CD4-positive, alpha-beta T cell treated with Interferon alpha-2 for 1 hour (primary cell): ENCODE measurements at places on chromosomes 12 and 14.

GRCh38 chr12:12941450-12942350 is 10.3 kb downstream of the GPRC5D start:
- no peak for DNase-seq

DNA sequence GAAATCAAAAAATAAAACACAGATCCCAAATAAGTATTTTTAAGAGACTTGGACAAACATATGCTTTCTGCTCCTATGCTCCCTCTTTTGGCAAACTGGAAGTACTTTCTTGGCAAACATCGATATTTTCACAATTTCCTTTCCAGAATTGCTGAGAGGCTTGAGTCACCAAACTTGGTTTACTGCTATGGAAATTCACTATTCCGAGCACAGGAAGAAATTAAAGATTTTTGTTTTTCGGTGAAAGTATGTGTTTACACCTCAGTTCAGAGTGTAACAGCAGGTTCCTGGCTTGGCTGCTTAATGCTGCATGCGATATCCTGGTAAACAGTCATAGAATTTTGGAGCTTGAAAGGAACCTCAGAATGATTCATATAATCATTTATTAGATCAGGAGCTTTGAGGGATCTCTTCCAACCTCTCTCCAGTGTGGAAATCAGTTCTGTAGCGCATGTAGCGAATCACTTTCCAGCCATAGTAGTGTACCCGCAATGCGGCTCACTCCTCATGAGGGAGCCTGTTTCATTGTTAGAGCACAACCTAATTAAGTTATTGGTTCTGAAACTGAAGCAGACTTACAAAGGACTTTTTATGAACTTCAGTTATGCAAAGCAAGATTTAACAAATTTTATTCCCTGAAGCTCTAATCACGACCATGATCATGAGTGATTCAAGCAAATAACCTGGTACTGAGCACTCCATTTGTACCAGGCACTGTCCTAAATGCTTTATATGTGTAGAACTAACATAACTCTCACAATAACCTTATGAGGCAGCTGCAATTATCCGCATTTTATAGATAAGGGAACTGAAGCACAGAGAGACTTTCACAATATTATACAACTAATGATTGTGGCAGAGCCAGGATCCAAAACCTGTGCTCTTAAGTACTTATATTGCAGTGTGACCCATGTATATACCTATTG is 56.4 kb upstream of the ATP2A2 start:
- DNase-seq = no peak

DNA sequence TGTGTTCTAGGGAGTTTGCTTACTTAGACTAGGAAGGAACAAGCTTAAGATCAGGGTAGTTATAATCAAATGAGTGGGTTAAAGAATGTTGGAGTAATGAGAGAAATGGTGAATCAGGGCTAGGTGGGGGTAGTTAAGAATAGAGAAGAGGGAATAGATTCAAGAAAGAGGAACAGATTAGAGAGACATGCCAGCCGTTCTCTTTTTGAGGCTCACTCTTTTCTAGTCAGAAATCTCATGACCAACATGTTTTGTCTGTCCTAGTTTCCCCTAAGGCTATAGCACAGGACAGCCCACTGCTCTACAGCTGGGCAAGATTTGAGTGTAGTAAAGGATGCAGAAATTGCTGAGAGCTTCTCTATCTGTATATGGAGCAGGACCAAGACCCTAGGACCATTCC is 258.4 kb downstream of the AKAP6 start:
- DNase-seq = no peak

DNA sequence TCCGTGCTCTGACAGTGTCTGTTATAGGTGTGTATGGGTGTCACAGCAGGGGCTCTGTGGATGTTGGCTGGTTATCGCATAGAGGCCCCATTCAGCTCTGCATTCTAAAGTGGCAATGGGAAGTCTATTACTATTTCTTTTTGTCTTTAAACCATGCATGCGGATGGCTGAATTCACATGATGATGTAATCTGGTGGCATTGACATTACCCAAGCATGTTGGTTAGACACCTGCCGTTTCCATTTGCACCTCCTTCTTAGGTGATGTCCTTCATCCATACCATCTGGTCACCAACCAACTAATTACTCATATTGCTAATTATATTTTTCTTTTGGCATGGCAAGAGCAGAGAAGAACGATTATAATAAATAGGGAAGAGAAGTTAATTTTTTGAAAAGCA is 270.8 kb upstream of the RGS6 start:
- no peak for DNase-seq

DNA sequence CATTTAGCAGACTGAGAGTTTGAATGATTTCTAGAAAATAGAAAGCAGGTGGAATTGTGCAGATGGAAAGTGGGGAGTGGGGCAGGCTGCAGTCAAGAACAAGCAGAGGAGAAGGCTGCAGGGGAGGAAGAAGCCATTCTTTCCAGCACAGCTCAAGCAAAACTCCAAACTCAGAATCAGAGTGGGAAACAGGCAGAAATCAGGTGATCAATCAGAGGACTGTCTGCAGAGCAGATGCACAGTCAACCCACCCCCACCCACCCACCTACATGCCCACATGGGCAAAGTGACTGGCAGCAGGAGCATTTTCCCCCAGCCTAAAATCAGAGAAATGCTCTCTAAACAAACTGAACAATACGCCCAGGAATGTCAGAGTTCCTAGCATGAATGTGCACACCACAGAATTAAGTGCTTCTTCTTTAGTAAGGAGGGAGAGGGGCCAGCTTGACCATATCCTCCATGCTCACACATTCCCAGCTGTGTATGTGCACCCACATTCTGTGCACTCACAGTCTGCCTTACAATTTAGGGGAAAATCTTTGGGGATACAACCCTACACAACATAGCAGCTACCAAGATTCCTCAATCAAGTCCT is 194.1 kb upstream of the PLEKHA5 start:
- no peak for DNase-seq
